ENCODE measurements at places on chromosomes 2 and 18.
A peak's percentile ranks its signal among the peaks of the same experiment; 100 is the strongest.

- no peak for DNase-seq
Measured at GRCh38 chr2:18605115-18605514, 15.7 kb upstream of the NT5C1B start.

- no peak for DNase-seq
Measured at GRCh38 chr18:24995755-24996154, 356.2 kb downstream of the ZNF521 start.

DNA sequence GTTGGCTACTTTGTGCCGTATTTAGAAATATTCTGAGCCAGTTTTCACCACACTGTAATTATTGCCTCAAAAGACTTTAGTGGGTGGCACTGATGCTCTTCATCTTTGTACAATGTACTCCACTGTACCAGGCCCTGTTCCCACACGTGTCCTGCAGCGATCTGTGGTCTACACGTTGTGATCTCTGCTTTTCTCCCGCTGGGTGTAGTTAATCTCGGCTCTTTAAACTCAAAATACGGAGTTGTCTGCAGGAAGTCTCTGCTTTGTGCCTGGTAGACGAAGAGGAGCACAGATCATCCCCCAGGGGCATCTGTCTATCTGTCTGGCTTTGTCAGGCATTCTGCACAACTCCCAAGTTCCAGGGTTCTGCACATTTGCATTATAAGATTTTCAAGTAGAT lies 12.1 kb upstream of the GREB1 start:
- DNase-seq = no peak

- DNase-seq = no peak
Measured at GRCh38 chr2:24365826-24366225, 5.5 kb upstream of the ITSN2 start.

GRCh38 chr2:200107514-200108217 lies 152.3 kb downstream of the MAIP1 start:
- no peak for DNase-seq

DNA sequence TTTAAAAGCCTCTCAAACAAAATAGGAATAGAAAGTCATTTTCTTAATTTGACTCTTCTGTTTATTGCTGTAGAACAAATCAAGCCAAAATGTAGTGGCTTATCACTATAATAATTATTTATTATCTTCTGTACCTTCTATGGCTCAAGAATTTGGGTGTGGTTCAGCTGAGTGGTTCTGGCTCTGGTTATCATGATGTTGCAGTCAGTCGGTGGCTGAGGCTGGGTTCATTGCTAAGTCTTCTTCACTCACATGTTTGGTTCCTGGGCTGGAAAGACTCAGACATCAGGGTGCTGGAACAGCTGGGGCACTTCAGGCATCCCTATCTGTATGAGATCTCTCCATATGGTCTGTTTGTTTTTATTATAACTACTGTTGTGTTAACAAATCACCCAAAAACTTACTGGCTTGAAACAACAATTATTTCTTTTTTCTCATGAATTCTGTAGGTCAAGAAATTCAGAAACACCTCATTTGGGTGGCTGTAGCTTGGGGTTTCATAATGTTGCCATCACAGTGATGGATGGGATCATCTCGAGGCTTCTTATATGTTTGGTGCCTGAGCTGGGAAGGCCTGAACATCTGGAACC lies 242.6 kb upstream of the FBXO11 start:
- DNase-seq = no peak

DNA sequence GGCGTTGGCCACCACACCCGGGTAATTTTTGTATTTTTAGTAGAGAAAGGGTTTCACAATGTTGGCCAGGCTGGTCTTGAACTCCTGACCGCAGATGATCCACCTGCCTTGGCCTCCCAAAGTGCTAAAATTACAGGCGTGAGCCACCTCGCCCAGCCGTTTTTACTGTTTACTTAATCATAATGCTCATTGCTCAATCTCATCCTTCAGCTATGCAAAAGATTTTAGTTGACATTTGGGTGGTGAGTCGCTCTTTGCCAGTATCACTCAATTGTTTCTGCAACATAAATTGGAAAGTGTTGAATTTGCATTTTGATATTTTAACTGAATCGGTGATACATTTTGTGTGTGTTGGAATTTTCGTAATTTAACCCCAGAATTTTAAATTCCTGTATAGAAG lies 7.8 kb upstream of the ZNF532 start:
- DNase-seq = no peak

DNA sequence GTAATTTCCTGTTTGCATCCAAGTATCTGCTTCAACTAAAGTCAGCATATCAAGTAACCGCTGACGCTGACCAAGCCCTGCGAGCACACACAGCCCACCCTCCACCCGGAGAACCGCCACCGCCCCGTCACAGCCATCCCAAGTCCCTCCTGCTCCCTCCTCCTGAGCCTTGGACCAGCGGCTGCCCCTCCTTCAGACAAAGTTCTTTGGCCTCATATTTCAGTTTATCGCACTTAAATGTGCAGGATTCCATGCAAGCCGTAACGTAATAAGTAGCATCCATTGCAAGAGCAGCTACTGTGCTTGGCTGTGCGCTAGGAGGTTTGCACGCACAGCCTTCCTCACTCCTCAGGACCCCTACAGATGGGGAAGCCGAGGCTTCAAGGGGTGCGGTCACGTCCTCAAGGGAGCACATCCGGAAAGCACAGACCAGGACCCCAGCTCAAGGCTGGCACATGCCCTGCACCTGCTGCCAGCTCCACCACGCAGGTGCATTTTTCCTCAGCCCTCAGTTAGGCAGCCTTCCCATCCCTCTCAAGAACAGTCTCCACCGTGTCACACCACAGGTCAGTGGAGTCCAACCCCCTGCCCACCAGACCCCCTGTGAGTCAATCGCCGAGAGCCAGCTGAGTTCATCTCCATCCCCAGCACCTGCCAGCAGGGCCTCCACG lies 17.1 kb downstream of the PXDN start:
- peak; percentile 74 for DNase-seq

GRCh38 chr2:46275995-46276394 lies 21.2 kb upstream of the EPAS1 start:
- no peak for DNase-seq

DNA sequence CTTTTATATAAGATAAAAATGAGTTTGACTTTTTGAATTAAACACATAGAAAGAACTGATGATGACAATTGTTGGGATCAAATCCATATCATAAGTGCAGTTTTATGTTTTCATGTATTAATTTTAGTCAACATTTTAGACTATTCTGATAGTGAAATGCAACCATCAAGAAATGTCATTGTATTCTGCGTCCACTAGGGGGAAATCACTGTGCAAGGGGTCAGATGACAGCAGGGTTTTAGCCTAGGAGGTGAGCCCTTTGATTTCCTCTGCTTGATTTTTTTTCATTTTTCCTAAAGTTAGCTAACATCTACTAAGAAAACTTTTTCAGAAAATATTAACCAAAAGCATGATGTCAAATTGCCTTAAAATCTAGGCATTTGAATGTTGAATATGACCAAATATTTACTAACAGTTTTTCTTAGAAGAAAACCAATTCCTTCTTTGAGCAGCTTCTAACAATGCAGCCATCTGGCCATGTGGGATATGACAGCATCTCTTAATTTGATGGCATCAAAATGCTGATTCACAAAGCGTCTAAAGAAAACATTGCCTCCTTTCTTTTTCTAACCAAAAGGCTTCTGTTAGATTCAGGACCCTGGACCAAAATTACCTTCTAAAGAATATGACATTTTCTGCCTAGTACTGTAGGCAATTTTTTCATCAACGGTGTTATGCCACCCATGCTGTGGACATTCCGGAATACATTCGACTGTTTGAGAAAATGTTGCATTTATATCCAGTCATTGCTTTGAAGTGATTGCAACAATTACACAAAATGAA lies 141.5 kb downstream of the SPHKAP start:
- DNase-seq = no peak

DNA sequence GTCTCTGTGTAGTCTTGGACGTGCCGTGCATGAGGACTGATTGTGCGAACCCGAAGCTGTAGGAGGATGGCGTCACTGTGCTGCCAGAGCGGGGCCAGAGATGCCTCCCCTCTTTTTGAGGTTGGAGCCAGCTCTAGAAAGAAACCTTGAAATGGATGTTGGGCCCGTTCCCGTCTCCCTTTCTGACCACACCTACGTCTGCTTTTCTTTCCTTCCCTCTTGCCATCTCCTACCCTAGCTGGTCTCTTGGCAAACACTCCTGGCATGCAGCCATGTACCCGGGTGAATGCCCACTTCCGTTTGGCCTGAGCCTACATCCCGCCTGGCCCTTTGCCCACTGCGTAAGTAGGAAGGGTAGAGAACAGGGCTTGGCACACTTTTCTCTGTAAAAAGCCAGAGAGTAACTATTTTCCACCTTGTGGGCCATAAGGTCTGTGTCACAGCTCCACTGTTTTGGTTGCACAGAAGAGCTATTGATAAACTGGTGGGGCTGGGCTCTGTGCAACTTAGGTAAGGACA lies 37.4 kb downstream of the SH3BP4 start:
- peak; percentile 92 for DNase-seq

- DNase-seq = no peak
Measured at GRCh38 chr2:64260817-64261216, 116.6 kb upstream of the PELI1 start.

- DNase-seq = no peak
Measured at GRCh38 chr2:42724886-42725285, 39.0 kb downstream of the OXER1 start.

DNA sequence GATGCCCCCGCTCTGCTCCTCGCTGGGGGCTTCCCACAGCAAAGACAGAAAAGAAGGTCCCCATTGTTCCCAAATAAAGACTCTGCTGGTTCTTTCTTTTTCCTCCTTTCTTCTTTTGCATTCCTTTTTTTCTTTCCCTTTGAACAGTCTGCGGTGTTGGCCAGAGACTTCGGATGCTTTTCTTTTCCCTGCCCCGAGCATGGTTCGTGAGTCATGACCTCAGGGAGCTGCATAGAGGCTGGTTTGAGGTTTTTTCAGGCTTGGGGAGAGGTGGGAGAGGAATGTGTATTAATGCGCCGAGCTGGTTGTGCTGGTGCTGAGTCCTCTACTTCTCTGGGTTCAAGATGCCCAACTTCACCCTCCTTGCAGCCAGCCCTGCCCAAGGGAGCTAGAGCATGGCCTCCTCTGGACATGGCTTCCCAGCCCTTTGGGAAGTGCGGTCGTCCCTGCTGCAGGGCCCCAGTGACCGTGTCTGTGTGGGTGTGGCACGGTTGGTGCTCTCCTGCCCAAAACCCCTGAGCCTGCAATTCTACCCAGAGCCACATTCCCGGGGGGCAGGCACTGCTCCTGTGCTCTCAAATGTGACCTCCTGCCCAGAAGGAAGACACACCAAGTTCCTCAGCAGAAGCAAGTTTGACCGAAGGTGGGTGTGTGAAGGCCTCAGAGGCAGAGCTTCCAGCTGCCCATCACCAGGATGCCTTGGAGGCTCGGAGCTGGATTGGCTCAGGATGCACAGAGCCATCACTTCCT lies 9.0 kb upstream of the ARHGEF4 start:
- DNase-seq = no peak

GRCh38 chr2:110858135-110858725 lies 125.9 kb downstream of the ACOXL start:
- no peak for DNase-seq

DNA sequence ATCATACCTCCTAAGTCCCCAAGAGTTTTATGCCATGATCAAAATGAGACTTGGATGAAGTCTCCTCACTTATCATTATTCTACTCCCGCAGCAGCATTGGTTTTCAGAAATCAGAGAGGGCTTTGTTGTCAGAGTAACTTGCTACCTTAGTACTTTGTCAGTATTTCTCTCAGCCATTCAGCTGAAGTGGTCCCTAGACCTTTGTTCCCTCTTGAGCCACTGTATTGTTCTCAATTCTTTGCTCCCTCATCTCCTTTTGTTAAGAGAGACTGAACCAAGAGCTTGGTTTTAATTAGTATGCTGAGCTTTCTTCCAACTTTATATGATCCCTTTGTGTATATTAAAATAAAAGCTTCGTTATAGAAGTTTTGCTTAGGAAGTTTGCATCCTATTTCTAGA lies 133.4 kb downstream of the DOCK10 start:
- no peak for DNase-seq

DNA sequence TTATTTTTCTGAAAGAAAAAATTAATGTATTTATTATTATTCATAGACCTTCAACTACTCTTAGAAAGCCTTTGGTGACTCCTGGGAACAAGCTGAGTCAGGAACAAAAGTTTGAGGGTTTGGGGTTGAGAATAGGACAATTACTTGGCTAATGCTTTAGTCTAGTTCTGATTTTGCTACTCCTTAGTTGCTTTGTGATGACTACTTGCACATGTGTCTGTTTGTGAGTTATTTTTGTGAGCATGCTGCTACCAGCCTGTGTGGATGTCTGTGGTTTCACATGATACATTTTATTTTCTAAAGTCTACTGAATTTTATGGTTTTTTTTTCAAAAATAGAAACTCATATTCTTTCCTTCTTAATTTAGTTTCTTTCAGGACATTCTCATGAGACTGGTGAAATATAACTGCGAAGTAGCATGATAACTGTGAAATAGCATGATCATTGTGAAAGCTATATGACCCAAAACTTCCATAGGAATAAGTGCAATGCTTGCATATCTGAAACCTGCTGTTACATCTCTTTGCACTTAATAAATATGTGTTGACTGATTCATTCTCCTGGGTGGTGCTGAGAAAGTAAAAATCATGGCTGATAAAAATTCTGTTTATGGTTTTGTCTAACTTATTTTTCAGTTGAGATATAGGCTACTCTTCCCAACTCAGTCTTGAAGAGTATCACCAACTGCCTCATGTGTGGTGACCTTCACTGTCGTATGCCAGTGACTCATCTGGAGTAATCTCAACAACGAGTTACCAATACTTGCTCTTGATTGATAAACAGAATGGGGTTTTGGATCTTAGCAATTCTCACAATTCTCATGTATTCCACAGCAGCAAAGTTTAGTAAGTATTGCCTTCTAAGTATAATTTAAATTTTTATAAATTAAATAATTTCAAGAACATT lies 17.9 kb upstream of the IL18R1 start:
- no peak for DNase-seq

DNA sequence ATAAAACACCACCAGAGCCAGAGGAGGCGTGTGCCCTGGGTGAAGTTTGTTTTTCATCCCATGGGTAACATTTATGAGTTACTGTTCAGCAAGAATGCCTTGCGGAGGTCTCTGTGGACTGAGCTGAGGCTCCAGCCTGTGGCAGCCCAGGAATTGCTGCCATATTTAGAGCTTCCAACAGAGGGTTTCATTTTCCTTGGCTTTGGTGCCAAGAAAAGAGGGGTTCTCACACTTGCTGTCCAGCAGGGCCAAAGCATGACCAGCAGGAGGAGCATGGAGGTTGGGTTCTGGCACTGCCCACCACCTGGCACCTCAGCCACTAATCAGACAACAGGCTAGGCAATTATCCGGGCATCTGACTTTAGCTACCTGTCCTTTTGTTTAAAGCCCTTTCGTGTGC lies 36.7 kb downstream of the EPAS1 start:
- DNase-seq = peak; percentile 79

- no peak for DNase-seq
Measured at GRCh38 chr2:134375935-134376334, 122.1 kb downstream of the MGAT5 start.

DNA sequence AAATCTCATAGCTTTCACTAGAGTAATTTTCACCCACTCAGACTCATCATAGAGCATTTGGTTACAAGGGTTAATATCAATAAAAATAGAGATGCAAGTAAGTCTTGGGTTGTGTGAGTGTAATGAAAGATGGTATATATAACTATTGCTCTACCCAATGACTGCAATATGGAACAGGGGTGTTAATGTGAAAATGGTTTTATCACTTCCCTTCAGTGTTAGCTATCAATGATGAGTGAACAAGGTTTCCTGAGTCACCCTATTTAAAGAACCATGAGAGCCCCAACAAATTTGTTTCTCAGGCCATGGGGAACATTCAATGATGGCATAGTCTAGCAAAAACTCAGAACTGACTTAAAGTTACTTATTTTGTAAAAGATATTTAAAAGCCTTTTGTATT lies 1133.6 kb upstream of the ZEB2 start:
- DNase-seq = no peak

Measured in coronary artery (tissue), 2 donors.